ENCODE measurements at places on chromosomes 2 and 18.

DNA sequence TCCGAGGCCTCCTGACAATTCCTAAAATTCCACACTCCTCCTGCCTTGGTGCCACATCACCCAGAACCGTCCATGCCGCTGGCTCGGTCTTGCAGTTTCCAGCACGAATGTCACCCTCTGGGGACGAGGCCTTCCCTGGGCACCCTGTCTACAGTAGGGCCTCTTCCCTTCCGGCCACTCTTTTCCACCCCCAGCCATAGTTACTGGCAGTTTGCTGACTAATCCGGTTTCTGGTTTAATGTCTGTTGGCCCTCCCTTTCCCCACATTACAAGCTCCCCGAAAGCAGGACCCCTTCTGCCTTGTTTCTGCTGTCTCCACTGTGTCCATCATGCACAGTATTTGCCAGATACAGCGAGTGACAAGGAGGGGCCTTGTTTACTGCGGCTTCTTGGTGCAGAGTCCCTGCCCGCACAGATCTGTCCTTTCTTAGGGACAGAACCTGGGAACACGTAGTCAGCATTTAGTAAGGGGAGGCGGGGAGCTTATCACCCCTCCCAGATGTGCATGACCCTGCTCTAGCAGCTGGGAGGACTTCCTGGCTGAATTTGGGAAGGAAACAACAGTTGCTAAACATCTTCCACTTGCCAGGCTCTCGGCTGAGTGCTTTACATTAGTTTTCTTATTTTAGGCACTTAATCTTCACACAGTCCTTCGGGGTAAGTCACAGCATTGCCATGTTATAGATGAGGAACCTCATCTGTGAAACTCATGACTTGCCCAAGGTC, 23.6 kb upstream of the CATIP start:
- DNase-seq, result no peak

DNA sequence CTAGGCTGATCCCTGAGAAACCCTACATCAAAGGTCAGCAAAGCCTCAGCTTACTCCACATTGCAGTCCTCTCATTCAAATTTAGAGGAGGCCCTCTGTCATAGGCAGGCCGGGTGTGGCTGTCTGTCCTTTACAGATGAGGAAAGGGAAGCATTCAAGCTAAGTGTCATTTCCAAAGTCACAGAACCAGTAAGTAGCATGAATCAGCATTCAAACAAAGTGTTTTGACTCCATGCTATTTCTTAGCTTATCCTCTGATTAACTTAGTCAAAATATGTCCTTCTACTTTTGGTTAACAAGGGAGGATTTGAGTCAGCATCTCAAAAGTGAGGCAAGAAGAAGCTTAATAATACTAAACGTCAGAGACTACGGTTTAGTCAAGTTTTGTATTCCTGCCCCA, 409.0 kb upstream of the POU3F3 start:
- DNase-seq, result no peak

DNA sequence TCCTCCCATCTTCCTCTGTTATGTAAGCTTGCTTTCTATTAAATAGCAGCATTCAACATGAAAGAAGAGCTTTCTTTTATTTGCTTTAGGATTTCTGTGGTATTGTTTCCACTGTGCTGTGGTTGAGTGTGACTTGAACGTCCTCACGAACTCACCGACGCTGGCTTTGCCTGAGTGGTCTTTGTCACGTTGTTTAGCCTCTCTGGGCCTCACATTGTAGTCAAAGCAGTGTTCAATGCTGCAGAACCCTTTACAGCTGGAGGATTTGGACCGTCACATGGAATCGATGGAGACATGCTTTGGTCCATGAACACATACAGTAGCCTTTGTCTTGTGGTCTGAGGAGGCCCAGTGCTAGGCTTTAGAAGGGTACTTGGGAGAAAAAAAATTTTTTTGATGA, 66.3 kb downstream of the TANC1 start:
- DNase-seq, result no peak

GRCh38 chr18:79982736-79983135, 5.6 kb downstream of the TXNL4A start:
- no peak for DNase-seq

DNA sequence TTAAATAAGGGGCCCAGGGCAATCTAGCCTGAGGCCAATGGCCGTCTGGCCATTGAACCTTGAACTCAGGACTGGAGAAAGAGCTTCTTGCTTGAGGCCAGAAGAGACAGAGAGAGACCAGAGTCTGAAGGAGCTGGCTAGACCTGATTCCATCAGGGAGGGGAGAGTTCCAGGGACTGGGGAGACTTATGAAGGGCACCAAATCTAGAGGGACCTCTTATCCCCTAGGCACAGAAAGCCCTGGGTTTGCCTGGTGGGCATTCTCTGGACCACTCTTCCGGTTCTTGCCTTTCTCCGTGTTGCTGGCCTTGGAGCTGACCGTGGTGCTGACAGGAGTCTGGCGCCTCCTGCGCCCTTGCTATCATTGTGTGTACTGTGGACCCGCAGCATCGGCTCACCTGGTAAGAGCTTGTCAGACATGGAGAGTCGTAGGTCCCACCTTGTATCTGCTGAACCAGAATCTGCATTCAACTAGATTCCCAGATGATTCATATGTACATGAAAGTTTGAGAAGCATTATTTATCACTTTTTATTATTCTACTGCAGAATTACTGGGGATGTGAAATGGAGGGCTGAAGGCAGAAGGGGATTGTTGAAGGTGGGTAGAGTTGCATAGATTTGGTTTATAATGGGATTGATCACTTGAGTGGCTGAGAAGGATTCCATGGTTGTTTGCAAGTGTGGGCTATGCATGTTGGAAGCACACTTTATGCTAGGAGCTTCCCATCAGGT, 4.3 kb upstream of the TRPM8 start:
- DNase-seq, result peak; percentile 44

DNA sequence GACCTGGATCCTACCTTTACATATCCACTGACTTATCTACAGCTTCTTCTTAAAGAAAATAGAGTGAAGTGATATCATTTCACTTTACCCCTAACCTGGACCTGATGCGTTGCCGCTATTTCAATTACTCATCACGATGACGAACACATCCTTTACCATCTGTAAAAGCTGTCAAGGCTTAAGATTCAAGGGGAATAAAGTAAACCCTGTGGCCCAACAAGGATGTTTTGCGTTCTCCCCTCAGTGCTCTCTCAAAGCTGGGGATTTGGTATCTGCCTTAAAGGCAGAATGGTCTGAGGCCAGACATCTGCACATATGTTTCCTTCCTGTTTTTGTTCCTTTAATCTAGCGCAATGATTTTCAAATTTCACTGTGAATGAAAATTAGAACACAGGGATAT, 100.1 kb upstream of the KLF7 start:
- DNase-seq, result peak; percentile 32

Data from dermis microvascular lymphatic vessel endothelial cell (primary cell).